ENCODE measurements at places on chromosomes 13 and 19.

GRCh38 chr19:44072543-44073401 lies 813 bp downstream of the ZNF284 start:
- no peak for DNase-seq

GRCh38 chr13:97742084-97742483 lies 211.4 kb upstream of the IPO5 start:
- DNase-seq, result no peak

- no peak for DNase-seq
Measured at GRCh38 chr19:57560049-57560491, 407 bp upstream of the ZNF550 start.

GRCh38 chr13:45786293-45786920 lies 65.1 kb downstream of the SIAH3 start:
- no peak for DNase-seq

- peak; percentile 93 for DNase-seq
Measured at GRCh38 chr13:26855071-26855470, 94.5 kb upstream of the GPR12 start.

GRCh38 chr19:4654437-4655361 lies 15.4 kb downstream of the TNFAIP8L1 start:
- DNase-seq, result no peak

GRCh38 chr19:50501186-50501567 lies 9.8 kb downstream of the JOSD2 start:
- no peak for DNase-seq

GRCh38 chr19:10332158-10332964 lies 968 bp downstream of the RAVER1 start:
- DNase-seq, result no peak

GRCh38 chr19:2517881-2518601 lies 42.1 kb downstream of the GADD45B start:
- no peak for DNase-seq

GRCh38 chr19:43575955-43576878 lies 616 bp downstream of the PINLYP start:
- no peak for DNase-seq

DNA sequence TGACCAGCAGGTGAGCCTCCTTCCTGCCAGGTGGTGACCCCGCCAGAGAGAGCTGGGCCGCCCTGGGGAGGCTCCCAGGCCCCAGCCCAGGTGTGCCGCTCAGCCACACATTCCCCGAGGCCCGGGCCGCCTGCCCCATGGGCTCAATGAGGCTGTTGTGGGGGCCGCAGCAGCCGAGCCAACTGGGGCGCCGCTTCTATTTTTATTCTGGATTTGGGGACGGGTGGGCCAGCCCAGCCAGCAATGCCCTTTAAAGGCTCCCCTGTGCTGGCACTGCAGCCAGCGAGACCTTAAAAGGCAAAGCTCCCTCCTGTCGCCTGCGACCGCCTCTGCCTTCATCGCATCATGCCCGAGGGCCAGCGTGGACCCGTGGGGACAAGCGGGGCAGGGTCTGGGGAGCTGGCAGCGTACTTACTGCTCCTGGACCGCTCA lies 17.7 kb upstream of the CRTC1 start:
- no peak for DNase-seq

- no peak for DNase-seq
Measured at GRCh38 chr13:48160606-48161278, 65.8 kb upstream of the MED4 start.

DNA sequence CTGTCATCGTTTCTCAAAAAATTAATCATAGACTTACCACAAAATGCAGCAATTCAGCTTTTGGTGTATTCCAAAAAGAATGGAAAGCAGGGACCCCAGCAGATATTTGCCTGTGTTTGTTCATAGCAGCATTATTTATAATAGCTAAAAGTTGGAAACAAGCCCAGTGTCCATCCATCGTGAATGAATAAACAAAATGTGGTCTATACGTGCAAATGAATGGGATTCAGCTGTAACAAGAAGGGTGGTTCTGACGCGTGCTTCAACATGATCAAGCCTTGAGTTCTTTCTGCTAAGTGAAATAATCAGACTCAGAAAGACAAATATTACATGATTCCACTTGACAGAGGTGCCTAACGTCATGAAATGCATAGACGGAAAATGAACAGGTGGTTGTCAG lies 36.4 kb downstream of the PSG11 start:
- DNase-seq, result no peak

DNA sequence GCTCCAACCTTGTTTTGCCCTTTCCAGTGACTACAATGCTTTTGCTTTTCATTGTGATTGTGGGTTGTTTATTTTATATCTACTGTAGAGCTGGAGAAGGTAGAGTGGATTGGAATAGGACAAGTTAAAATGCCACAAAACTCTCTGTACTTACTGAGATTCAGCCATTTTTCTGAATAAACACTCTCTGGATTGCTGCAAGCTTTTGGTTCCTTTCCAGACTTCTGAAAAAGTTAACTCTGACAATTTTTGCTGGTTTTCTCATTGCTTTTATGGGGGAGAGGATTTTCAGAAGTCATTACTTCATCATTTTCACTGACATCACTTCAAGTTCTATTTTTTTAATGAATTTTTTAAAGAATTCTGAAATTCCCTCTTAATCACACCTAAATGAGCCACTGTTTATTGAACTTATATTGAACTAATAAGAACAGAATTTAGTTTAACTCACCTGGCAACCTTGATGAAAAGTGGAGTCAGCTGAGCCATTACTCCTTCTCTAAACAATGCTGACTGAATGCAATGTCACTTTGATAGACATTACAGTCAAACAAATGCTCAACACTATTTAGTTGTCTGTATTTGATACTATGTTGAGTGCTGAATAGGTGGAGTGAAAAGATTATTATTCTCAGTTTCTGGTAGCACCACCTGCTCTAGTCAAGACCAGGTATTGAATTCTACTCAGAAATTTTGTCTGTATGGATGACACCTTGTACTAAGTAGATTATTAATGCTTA lies 303.5 kb downstream of the DLEU7 start:
- no peak for DNase-seq

GRCh38 chr13:32408296-32409000 lies 19.5 kb downstream of the N4BP2L1 start:
- DNase-seq, result no peak

DNA sequence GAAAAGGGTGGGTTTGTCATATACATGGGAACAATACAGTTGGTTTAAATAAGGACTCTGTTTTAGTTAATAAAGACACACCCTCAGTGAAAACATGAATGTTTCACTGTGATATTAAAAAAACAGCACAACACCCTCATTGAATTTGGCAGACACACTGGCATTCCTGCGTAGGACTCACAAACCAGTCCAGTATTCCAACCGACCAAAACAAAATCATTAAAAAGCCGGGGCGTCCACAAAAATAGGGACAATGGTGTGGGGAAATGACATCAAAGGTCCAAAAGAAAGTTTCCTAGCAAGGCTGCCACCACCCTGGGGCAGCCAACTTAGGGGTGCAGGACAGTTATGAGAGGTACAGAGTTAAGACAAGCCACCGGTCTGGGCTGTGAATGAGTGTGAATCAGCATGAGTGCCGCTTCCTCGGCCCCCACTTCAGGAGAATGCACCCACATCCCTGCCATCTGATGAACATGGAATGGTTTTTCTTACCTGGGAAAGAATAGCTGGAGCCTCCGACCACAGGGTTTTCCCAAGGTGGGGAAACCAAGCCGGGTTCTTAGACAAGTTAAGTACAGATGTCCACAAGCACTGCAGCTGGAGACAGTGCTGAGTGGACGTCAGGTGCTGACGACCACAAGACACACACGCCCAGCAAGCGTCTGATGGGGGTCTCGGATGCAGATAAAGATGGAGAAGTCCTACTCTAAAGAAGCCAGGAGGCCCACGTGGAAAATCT lies 73.3 kb downstream of the KLF2 start:
- DNase-seq, result peak; percentile 40

DNA sequence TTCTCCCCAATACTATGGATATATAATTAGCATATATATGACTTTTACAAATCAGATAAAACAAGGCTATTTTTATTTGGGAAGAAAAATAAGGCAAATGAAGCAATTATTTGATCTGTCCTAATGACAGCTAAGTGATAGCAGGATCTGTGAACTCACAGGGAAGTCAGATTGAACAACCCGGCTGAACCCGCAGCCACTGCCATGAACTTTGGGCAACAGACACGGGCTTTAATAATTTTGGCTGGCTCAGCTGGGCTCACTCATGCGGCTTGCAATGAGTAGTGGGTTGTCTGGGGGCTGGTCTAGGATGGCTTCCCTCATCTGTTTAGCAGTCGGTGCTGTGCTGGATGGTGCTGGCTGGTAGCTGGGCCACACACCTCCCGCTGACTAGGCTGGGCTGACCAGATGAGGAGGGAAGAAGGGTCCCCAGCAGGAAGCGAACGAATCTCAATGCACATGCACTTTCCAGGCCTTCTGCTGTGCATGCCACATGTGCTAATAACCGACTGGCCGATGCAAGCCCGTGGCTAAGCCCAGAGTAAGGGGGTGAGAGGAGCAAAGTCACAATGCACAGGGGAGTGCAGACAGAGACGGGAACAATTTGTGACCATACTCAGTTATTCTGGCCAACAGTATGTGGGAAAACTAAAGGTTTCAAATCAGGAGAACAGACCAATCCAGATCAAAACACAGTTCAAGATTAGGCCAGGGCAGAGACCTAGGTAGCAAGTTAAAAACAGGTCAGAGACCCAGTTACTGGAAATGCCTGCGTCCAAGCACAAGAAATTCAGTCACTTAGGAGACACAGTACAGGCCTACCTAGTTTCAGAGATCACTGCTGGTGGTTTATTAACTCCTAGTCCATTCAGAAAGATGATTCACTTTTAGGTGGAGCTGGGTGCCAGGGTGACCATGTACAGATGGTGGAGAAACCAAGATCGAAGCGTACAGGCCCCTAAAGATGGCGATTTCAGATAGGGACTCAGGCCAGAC lies 22.3 kb downstream of the CRYL1 start:
- no peak for DNase-seq

DNA sequence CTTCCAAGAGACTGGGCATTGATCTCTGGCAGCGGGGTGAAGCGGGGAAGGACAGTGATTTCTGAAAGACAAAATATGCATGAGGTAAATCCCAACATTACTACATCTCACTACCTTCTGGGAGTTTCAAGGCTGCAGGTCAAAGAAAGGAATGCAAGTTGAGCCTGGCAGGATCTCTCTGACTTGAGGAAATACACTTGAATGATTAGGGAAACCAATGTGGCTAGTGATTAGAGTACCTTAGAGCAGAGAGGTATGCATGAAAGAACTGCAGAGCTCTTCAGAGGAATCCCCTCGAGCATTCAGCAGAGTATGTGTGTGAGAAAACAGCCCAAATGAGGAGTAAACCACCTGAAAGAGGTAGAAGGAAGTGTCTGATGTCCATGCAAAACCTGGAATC lies 2874.1 kb upstream of the PCDH20 start:
- no peak for DNase-seq

DNA sequence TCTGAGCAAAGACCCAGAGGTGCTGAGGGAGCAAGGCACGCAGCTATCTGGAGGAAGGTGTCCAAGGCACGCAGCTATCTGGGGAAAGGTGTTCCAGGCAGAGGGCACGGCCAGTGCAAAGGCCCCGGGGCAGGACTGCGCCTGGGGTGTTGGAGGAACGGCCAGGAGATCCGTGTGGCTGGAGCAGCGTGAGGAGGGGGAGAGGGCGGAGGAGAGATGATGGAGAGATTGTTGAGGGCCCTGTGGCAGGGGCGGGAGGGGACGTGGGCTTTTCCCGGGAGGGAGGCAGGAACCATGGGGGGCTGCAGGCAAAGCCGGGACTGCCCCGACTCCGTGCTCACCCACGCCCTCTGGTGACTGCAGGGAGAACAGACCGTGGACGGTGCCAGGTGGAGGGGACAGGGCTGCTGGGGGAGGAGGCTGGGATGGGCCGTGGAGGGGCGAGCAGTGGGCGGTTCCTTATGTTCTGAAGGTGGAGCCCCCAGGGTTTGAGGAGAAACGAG lies 13.3 kb upstream of the MISP start:
- no peak for DNase-seq

DNA sequence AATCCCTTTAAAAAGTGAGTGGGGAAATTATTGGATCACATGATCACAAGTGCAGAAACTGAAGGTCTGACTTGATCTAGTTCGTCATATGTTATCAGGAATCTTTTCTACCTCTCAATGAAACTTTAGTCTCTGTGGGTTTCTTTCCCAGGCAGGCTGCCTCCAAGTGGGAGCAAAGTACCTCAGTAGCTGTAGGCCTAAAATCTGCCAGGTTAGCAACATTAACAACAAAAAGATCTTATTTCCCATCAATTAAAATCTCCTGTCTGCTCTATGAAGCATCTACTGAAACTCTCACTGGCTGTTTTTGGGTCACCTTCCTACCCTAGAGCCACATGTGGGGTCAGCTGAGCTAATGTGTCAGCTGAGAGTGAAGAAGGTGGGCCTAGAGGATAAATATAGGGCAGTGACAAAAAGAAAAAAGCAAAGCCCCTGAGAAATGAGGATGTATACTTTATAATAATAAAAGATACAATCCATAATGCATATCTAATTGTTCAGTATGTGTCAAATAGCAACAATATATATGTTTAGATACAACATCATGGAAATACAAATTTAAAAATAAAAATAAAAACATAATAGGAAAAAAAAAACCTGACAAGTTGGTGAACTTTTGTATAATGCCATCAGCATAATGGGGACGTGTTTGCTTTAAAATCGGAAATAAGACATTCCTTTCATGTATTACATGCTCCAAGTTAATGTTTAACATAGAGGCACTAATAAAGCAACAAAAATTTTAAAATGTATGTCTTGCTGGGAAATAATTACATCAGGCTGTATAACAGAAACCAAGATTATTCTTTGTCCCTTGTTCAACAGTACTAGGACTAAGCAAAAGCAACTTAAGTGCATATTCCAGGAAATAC lies 141.1 kb downstream of the GPC5 start:
- DNase-seq, result no peak

GRCh38 chr13:51550151-51550550 lies 34.1 kb upstream of the WDFY2 start:
- DNase-seq, result no peak

DNA sequence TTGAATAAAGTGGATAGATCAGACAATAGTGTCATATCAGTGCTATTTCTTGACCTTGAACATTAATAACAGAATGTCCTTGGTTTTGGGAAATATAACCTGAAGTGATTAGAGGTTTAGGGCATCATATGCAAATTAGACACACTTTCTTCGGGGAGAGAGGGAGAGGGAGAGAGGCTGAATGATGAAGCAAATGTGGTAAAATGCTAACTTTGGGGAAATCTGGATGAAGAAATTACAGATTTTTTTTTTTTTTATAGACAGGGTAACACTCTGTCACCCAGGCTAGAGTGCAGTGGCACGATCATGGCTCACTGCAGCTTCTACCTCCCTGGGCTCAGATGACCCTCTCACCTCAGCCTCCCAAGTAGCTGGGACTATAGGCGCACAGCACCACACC lies 3.9 kb upstream of the NCR1 start:
- DNase-seq, result no peak

GRCh38 chr13:85808811-85809210 lies 9.6 kb upstream of the SLITRK6 start:
- DNase-seq, result no peak

GRCh38 chr13:111551204-111551820 lies 230.9 kb downstream of the TEX29 start:
- DNase-seq, result no peak

- peak; percentile 71 for DNase-seq
Measured at GRCh38 chr13:77026255-77026860, 601 bp downstream of the FBXL3 start.
